ENCODE measurements at places on chromosomes 4 and X.

DNA sequence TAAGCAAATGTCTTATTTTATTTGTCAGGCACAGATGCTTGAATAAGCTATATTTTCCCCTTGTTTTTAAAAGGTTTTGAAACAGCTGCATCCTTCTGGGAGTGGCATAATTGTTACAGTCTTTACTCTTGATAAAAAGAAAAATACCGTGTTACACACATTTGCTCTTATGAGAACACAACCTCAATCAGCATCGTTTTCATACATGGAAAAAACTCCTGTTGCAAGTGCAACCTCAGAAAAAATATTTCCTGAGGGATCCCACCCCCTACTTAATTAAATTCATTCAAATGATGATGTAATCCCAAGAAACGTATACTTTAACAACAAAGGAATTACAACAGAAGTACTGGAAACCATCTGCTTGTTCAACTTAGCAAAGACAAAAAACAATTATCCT, 58.6 kb downstream of the SMAD1 start:
- no peak for DNase-seq

- no peak for DNase-seq
Measured at GRCh38 chrX:55151199-55151598, 62.4 kb downstream of the PAGE2 start.

- no peak for DNase-seq
Measured at GRCh38 chrX:31708116-31708515, 636.3 kb upstream of the FTHL17 start.

DNA sequence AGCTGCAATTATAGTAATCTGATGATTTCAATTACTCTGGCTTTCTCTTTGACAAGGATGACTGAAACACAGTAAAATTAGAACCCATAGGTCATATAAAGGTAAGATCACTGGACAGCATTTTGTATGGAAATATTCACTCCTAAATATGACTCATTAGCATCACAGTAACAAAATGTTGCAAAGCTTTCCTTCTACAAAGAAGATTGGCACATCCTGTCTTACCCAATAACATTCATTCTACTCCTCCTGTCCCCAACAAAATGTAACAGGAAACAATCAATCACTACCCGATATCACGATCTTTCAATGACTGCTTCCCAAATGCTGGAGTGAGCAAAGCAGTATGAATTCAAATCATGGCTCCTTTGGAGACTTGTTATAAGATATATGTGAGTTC, 95.3 kb downstream of the FANCB start:
- no peak for DNase-seq

GRCh38 chr4:101211146-101211553, 136.2 kb downstream of the PPP3CA start:
- DNase-seq, result no peak

GRCh38 chr4:11715753-11716521, 287.2 kb upstream of the HS3ST1 start:
- DNase-seq, result no peak

- no peak for DNase-seq
Measured at GRCh38 chr4:112645541-112646329, 8.8 kb downstream of the LARP7 start.

- DNase-seq, result no peak
Measured at GRCh38 chr4:145818011-145818410, 120.6 kb downstream of the ZNF827 start.

- DNase-seq, result no peak
Measured at GRCh38 chrX:108702530-108702929, 33.8 kb downstream of the IRS4 start.

DNA sequence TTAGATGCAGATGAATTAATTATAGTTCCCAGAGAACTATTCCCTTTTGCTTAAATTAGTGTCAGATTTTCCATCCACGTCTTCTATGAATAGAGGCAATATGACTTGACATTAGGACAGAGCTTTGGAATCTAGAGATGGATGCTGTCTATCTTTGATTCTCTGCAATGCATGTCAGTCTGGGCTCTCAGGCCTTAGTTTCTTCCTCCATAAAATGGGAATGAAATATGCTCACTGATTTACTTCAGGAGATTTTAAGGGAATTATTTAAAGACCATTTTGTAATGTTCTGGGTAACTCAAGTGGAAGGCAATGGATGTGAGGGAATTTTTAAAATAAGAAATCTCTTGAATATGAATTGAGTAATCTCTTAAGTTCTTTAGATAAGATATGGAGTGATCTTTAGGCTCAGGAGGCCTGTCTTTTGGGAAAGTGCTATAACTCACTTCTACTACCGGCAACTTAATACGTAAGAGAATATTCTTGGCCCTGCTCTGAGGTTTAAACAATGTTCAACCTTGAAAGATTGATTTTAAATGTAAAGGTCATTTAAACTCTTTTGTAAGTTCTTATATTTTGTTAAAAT, 29.0 kb downstream of the MGST2 start:
- no peak for DNase-seq

DNA sequence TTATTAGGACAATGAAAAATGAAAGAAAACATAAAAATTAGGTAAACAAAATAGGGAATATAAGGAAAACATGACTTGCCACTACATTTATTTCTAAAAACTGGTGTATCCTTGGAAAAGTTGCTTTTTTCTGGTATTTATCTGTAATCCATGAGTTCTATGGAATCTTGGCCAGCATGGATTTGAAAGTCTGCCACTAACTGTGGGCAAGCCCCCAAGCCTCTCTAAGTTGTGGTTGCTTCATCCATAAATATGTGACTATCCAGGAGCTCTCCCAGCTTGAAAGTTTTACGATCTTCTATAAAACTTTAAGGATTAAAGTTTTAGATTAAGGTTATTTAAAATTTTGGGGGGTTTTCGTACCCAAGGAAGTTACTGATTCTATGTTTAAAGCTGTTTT, 21.8 kb downstream of the RPS6KA3 start:
- no peak for DNase-seq

GRCh38 chrX:134520860-134521390, 61.0 kb downstream of the HPRT1 start:
- DNase-seq, result no peak

- no peak for DNase-seq
Measured at GRCh38 chr4:137310593-137311490, 221.5 kb downstream of the PCDH18 start.

- no peak for DNase-seq
Measured at GRCh38 chrX:10239611-10240064, 82.9 kb downstream of the CLCN4 start.

GRCh38 chr4:124030147-124030546, 633.6 kb downstream of the SPRY1 start:
- DNase-seq, result no peak

GRCh38 chrX:118221270-118221669, 104.7 kb upstream of the KLHL13 start:
- DNase-seq, result no peak

GRCh38 chrX:42771506-42772335, 6.2 kb downstream of the PPP1R2C start:
- DNase-seq, result no peak

- DNase-seq, result no peak
Measured at GRCh38 chr4:84964995-84965552, 1.4 kb downstream of the WDFY3 start.

GRCh38 chrX:119753639-119754257, 4.6 kb upstream of the SOWAHD start:
- DNase-seq, result peak; percentile 40

DNA sequence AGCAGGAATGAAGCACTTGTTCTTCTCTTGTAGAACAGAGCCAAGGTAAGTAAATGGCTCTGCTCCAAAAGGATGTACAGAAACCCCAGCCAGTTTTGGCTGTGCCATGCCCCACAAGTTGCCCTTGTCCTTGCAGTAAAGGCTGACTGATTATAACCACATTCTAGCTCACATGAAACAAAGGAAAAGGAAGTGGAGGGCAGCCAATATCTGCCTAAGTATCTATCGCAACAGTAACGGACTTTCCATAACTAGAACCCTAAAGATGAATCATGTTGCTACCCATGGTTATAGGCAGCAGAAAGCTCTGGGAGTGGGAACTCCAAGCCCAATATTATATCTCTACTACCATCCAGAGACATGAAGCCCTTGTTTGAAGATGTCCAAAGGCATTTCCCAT, 95.7 kb downstream of the COMMD8 start:
- DNase-seq, result no peak

DNA sequence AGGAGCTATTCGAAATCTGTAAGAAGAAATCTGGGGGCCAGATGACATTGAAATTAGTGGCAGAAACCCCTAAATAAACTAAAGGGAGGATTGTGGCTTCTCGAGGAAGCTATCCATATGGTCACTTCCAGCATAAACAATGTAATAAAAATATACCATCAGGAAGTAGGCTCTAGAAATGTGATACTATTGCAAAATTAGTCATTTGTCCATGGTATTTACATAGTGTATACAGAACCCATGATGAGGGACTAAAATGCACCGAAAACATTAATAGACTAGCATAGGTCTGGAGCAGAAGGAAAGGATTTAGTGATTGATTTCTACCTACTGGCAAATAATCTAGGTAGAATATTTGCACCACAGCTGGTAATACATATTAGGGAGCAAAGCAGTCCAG, 1344.0 kb downstream of the FSTL5 start:
- DNase-seq, result no peak

DNA sequence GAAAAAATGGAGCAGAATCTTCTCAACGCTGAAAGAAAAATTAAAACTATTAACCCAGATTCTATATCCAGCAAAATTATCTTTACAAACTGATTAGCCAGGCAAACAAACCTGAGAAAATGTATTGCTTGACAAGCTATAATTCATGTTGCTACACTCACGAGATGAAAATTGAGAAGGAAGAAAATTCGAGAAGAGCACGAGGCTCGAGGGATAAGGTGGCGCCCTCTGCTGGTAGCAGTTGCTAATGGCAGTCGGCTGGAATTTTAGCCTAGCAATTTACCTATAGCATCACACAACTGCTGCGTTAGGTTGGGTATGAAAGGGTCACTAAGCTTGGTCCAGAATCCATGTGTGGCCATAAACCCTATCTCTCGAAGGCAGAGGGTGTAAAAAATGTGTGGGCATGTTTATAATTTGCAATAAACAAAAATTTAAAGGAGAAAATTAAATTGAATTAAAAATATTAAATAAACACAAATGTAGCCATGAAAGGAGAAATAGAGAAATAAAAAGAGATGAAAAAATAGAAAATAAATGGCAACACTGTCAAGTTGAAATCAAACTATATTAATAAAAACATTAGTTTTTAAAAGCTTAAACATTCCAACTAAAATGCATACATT, 126.6 kb downstream of the PPP4R3C start:
- DNase-seq, result peak; percentile 14

- no peak for DNase-seq
Measured at GRCh38 chrX:13491061-13491460, 78.3 kb upstream of the EGFL6 start.

DNA sequence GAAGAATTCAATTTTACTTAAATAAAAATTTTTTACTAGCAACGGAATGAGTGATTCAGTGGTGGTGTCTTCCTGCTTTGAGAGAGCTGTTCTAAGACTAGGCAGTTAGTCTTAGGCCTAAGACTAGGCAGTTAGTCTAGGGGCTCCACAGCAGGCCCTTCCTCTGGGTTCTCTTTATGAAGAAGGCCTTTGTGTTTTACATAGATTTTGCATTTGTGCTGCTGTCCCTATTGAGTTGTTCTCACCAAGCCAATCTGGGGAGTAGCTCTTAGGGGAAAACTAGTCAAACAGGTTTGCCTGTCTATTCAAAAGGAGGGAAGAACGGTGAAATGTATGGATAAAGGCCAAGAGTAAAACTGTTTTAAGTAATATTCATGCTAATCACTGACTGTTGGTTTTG, 7.6 kb downstream of the UGT8 start:
- no peak for DNase-seq

GRCh38 chrX:45143455-45143854, 57.2 kb downstream of the DIPK2B start:
- no peak for DNase-seq

DNA sequence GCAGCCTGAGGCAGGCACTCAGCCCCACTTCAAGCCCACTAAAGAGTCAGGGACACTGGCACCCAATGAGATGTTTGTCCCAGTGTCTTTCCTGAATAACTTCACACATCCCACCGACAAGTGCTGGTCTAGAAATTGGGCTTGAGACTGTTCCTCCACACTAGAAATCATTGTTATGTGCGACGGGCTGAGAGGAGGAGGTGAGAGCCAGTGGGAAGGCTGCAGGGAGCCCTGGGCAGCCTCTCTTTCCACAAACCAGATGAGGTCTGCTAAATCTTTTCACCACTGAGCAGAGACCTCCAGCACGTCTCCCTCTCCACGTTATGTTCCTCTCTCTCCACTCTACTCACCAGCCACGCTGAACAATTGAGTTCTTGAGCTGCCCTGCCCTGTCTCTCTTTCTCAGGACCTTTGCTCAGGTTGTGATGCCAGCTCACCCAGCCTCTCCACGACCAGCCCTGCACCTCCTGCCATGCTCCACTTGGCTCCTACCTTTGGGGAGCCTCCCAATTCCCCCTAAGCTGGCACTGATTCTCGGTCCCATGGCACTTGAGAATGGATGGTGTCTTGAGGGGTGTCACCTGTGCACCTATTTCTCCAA, 8.4 kb downstream of the SCD5 start:
- DNase-seq, result no peak

GRCh38 chrX:137432609-137433008, 133.3 kb upstream of the ZIC3 start:
- DNase-seq, result peak; percentile 17

- DNase-seq, result no peak
Measured at GRCh38 chrX:139025816-139026215, 314.3 kb upstream of the FGF13 start.

DNA sequence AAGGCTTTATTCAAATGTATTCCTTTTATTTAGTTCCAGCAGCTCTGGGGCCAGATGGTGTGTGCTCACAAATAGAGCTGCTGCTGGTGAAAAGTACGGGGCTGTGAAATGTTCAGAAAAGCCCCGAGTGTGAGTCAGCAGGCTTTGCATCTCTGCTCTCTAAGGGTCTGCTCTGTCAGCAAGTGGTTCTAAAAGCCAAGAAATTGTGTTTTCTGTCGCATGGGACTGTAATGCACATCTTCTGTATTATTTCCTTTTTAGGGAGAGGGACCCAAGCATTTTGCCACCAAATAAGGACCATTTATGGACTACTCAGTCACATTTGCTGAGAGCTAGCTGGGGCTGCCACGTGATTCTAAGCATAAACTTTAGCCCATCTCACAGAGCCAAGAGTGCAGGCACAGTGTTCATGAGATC, 82.9 kb upstream of the NHS start:
- DNase-seq, result no peak

DNA sequence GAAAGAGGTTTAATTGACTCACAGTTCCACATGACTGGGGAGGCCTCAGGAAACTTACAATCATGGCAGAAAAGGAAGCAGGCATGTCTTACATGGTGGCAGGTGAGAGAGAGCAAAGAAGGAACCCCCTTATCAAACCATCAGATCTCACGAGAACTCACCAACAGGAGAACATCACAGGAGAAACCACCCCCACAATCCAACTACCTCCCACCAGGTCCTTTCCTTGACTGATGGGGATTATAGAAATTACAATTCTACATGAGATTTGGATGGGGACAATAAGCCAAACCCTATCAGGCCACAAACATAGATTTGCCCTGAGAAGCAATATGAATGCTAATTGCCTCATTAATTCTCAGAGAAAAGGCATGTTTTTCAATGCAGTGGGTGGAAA, 138.2 kb upstream of the RAPGEF2 start:
- DNase-seq, result no peak
